HT1080 (cell line): ENCODE measurements at places on chromosomes 6 and 20.

DNA sequence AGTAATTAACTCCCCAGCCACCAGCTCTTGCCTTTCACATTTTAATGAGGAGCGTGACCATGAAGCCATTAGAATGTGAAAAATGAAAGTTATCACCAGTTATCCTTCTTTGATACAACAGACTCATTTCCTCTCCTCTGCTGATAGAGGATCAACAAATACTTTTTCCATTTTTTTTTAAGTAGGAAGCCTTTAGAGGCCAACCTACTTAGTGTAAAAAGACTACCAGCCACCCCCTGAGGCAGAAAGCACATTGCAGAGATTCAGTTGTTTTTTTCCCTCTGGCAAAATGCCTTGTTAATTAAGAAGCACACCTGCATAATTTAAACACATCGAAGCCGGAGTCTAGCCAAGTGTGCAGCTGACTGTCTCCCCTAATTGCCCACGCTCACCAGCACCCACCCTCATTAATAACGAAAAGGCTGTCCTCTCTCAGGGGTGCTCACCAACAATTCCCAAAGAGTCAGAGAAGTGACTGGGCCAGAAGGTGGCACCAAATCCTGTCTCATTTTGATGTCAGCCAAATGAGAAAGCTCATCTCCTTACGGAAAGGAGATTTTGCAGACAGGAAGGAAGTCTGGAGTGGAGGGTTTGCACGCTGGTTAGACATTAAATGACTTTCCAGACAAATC is 60.9 kb upstream of the MC3R start:
- peak; percentile 27 for DNase-seq

GRCh38 chr20:48489046-48489463 is 338.7 kb downstream of the PREX1 start:
- DNase-seq, result no peak

GRCh38 chr6:147022041-147022440 is 182.2 kb upstream of the STXBP5 start:
- peak; percentile 76 for DNase-seq

GRCh38 chr20:4435225-4435624 is 286.5 kb upstream of the PRND start:
- DNase-seq, result no peak

- DNase-seq, result no peak
Observed at GRCh38 chr20:59003836-59004492, 3.1 kb downstream of the CTSZ start.

DNA sequence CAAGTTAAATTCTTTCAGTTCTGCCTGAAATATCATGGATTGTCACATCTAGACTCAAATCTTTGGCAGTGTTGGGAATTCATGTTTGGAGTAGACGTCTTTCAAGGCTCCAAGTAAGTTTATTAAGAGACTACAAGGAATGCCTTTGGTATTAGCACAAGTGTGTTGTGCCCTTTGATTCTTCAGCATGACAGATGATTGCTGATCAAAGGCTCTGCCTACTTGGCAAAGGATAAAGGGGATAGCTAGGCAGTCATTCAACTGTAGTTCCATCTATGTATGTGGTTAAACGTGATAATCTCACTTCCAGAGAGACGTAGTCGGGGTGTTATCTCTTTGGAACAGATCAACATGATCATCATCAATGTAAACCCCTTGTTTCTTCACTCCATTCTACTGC is 86.2 kb downstream of the SPTLC3 start:
- no peak for DNase-seq

- no peak for DNase-seq
Observed at GRCh38 chr6:163427498-163428254, 13.2 kb downstream of the QKI start.

- DNase-seq, result no peak
Observed at GRCh38 chr6:158152659-158153058, 15.4 kb downstream of the SERAC1 start.

- no peak for DNase-seq
Observed at GRCh38 chr6:44216677-44217331, at the start of gene MYMX. MYMX (plus strand) TSS chr6:44216926; CDS start chr6:44217472, 546 bp downstream.

DNA sequence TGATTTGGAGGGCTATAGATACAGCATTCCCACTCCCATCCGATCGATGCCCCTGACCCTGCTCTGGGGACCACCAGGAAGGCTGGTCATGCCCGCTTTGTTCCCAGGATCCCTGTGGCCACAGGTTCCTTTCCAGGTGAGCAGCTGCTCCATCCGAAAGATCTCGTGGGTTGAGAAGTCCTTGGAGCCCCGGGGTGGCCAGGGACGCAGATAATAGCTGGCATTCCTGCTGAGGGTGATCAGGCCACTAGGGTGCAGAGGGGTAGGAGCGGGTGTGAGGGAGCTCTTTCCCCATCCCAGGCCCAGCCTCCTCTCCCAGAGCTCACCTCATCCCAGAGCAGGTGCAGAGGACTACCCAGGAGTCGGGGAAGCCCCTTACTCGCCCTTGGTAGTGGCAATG is 7.4 kb downstream of the ADAM33 start:
- DNase-seq, result no peak
